Germinal center (tissue), 1 donor: ENCODE measurements at places on chromosomes 2 and 18.

- DNase-seq = no peak
Measured at GRCh38 chr2:149902081-149902480, 314.5 kb upstream of the MMADHC start.

GRCh38 chr2:11907190-11907589 is 160.8 kb downstream of the LPIN1 start:
- DNase-seq = no peak

- DNase-seq = no peak
Measured at GRCh38 chr2:96508521-96509113, 3.5 kb upstream of the NEURL3 start.

DNA sequence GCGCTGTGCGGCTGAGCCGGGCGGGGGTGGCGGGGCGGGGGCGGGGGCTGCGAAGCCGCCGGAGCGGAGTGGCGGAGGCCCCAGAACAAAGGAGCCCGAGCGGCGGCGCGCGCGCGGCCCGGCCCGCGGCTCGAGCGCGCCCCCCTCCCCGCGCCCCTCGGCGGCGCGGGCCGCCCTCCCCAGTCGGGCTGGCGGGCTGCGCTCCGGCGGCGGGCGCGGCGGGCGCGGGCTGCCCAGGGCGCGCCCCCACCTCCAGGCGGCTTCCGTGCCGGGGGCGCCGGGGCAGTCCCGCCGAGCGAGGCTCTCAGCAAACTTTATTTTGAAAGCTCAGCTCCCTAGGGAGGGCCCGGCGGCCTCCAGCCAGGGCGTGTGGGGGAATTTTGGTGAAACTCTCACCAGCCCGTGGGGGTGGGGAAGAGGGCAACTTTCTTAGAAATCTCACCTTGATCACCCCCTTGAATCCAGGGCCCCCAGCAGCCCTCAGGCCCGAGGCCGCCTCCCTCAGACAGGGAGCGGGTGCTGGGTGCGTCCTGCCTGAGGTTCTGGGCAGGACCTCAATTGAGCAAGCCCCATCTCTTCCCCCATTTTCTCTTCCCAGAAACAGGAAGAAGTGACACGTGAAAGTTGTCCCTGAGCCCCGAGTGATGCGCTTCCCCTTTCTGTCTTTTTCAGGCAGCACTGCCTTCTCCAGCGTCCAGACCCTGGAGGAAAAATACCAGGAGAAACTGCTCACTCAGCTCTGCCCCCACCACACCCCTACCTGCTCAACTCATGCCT is 786 bp downstream of the TET3 start:
- DNase-seq = peak; percentile 59

- no peak for DNase-seq
Measured at GRCh38 chr2:233700028-233700635, 7.4 kb downstream of the UGT1A6 start.

- DNase-seq = no peak
Measured at GRCh38 chr2:233346930-233347329, 7.4 kb upstream of the DGKD start.

GRCh38 chr2:221308507-221309066 is 263.5 kb downstream of the EPHA4 start:
- DNase-seq = no peak

DNA sequence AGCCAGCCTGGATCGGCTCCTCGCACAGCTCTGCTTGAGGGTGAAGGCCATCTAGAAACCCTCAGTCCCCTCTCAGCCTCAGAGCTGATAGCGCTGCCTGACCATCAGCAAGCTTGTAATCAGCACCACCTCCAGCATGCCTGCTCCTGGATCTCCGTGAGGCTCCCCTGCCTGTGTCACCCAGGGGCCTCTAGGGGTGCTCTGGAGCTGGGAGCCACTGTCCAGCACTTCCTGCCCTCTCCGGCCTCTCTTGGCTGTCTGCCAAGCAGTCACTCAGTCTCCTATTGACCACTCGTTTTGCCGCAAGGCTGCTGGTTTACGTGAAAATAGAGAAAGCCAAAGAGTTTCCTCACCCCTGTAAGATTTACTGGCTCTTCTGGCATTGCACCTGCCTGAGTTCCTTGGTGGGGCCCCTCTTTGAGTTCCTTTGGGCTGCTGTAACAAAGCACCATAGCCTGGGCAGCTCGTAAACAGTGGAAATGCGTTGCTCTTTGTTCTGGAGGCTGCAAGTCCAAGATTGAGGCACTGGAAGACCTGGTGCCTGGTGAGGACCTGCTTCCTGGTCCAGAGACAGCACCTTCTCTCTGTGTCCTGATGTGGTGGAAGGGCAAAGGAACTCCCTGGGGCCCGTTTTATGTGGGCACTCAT is 17.9 kb downstream of the CAPN10 start:
- no peak for DNase-seq

- no peak for DNase-seq
Measured at GRCh38 chr18:68740966-68741365, 26.1 kb upstream of the TMX3 start.

DNA sequence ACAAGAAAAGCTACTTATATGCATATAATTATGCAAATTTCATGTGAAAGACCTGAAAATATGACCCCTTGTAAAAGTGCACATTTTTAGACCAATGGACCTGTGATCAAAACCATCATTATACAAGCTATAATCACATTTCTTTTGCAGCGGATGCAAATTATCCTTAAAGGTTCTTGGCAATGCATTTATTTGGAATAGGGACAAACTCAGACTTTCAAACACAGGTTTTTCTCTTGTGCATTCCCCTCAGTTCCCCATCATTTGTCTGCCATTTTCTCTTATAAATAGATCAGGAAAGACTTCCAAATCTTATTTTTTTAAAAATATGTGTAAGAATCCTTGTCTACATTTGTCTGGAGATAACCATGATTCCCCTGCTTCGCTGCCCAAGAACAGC is 954.2 kb upstream of the NRXN1 start:
- DNase-seq = no peak

DNA sequence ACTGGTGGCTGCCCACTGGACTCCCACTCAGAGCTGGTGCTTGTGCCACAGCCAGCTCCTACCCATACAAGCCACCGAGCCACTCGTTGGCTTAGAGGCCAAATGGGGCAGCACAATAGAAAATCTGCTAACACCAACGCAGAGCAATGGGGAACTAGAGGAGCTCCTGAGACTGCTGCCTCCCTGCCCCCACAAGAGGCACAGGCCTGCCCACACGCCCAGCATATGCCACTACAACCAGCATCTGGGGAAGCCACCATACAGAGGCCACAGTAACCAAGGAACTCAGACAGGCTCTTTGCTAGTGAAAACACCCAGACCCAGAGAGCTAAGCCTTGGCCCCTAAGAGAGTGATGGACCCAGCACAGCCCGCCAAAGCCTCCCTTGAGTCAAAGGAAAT is 231.2 kb upstream of the RAB6C start:
- DNase-seq = no peak

DNA sequence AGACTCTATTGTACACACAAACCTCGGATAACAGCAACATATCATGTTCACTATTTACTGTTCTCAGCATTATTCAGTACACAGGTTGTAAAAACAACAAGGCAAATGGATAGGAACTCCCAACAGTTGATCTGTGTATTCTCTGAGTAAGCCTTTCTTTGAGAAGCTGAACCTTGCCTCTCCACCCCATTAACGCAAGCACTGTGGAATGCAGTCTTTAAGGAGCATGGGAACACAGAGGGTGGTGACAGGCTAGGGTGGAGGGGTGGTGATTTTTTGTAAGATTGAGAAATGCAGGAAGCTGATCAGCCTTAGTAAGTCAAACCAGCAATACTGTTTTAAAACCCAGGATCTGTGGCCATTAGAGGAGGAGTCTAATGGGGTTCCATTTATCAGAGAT is 19.6 kb upstream of the SERPINB11 start:
- no peak for DNase-seq

DNA sequence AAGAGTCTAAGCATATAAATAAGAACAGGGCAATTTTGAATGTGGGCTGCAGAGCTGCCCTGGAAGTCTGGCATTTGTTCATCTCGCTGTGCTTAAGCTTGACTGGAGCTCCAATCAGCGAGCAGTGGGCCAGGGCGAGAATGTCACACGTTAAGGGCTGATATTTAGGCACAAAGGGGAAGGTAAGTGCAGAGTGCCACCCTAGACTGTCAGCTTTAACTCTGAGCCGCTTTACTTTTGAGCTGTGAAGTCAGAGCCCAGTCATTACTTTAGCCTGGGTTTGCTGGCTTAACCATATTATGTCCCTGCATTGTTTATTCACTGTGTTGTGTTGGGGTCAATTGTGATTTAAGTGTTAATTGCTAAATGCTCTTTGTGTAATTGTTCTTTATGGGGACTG is 236.1 kb upstream of the SIX3 start:
- no peak for DNase-seq

DNA sequence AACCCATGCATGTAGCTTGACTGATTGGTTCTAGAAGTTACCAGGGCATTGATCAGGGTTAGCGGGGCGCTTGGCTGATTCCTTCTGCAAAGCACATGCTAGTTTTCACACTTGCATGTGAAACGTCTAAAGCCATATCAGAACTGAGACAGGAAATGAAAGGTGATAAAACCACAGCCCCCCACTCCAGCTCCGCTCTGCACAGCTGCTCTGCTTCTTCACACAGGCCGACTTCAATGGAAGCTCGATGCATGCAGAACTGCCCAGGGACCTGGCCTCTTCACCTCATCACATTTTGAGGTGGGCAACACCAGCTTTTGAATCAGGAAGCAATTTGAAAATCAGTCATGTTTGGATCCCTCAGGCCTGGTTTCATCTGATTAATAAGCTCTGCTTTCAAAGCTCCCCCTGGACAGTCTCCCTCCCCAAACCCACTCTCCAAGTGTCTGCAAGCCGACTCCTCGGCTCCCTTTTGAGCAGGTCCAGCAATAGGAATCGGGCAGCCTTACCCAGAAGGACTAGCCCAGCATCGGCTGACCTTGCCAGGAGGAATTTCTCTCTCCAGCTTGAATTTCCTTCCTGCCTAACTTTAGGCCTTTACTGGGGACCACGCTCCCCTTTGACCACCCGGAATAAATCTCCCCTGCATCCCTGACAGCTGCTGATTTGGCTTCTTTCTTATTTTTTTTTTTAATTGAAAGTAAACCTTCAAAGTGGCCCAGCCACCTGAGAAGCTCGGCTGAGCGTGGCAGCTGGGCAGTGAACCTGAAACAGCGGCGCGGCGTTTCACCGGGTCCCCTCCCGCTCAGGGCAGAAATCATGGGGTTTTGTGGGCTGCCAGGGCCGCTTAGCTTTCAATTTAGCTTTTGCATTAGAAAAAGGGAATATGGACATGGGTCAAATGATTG is 31.7 kb downstream of the HRH4 start:
- DNase-seq = peak; percentile 47

- DNase-seq = no peak
Measured at GRCh38 chr2:120741571-120742561, 6.2 kb downstream of the GLI2 start.

DNA sequence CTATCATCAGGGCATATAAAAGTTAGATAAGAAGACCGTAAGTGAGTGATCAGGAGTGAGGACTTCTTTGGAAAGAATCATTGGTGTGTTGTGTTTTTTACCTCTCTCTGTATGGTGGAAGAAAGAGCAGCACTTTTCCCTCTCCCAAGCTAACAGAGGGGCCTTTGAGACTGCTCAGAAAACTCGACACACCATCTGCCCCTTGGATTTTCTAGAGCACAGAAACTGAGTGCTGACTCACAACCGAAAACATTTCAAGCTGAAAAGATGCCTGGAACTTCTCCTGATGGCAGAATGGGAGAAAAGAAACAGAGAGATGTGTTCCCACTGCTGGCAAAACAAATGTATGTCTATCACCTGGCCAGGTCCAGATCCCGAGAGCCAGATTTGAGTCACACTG is 156.6 kb downstream of the DNAH7 start:
- no peak for DNase-seq

GRCh38 chr2:237968048-237968862 is 1.4 kb downstream of the UBE2F start:
- peak; percentile 76 for DNase-seq

DNA sequence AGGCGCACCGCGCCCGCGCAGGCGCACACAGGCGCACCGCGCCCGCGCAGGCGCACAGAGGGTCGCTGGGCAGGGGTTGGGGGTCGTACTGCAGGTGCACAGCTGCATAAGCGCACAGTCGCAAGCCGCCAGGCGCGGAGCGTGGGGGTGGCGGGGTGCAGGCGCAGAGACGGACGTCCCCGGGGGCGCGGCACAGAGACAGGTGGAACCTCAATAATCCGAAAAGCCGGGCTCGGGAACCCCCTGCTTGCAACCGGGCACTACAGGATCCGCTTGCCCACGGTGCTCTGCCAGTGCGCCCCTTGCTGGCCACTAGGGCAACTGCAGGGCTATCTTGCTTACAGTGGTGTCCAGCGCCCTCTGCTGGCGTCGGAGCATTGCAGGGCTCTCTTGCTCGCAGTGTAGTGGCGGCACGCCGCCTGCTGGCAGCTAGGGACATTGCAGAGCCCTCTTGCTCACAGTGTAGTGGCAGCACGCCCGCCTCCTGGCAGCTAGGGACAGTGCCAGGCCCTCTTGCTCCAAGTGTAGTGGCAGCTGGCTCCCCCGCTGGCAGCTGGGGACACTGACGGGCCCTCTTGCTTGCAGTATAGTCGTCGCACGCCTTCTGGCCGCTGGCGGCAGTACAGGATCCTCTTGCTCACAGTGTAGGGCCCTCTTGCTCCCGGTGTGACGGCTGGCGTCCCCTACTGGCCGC is 34.9 kb downstream of the FAM110C start:
- peak; percentile 10 for DNase-seq

- DNase-seq = no peak
Measured at GRCh38 chr2:124879640-124880039, 854.6 kb downstream of the CNTNAP5 start.
